ENCODE measurements at places on chromosomes 13 and 19. TPM values are rescaled to one million over a fixed set of nuclear protein-coding genes. Genes with fewer than 3 reads are reported as not detected.

CNN1 gene
- total RNA-seq, result not detected

- no peak for DNase-seq
These were observed 3.7 kb upstream of the GP6 start for GRCh38 chr19:55041627-55042343.

DNA sequence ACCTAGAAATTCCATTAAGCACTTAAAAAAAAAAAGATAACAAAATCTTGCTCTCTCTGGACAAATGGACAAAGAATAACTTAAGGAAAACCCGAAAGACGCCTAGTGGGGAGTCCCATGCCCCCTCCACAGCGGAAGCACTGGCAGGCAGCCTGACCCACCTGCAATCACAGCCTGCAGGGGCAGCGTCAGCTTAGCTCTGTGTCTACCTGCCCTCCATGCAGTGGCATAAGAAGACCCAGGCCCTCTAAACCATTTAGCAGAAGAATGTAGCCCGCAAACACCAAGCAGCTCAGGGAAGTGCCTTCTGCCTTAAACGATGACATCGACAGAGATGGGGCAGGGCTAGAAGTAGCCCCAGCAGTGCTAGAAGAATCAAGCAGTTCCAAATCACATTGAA lies 36.0 kb downstream of the KCTD15 start:
- DNase-seq, result no peak

- no peak for DNase-seq
These were observed 1.1 kb downstream of the EHD2 start for GRCh38 chr19:47714339-47714738.
